Effector memory CD4-positive, alpha-beta T cell (primary cell): ENCODE measurements at places on chromosomes 2 and 18.

- peaks cover 5% of the 10 kb centered on the region for H3K4me1 ChIP-seq
- H3K4me3 ChIP-seq = no peak overlapping the region
- H3K36me3 ChIP-seq = no peaks in the 10 kb centered on the region
- no peak for DNase-seq
Measured at GRCh38 chr2:95204396-95204795, 2.9 kb upstream of the ZNF892 start.

DNA sequence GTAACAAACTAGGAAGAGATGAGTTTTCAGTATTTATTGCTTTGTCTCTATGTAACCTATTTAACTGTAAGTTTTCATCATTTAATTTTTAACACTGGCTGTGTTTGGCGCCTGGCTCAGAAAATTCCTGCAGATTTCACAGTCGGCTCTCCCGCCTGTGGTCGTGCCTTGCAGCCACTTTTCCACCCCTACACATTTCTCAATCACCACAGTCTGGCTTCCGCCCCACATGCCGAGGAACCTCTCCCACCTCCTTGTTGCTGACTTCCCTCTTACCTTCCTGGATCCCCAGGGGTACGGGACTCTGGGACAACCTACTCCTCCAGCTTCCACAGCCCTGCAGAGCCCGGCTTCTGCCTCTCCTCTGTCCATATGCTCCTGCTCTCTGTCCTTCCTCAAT is 41.6 kb upstream of the MGAT4A start:
- H3K27me3 ChIP-seq = no peaks in the 10 kb centered on the region
- peaks cover 63% of the 10 kb centered on the region for H3K4me1 ChIP-seq
- H3K27ac ChIP-seq = peak overlapping the region; percentile 79
- H3K36me3 ChIP-seq = no peaks in the 10 kb centered on the region

- H3K4me3 ChIP-seq = no peak overlapping the region
- no peaks in the 10 kb centered on the region for H3K36me3 ChIP-seq
- no peak overlapping the region for H3K27ac ChIP-seq
- no peak for DNase-seq
- H3K27me3 ChIP-seq = no peaks in the 10 kb centered on the region
Measured at GRCh38 chr2:213175673-213176247, 24.3 kb upstream of the IKZF2 start.

- no peaks in the 10 kb centered on the region for H3K36me3 ChIP-seq
- no peaks in the 10 kb centered on the region for H3K4me1 ChIP-seq
- no peaks in the 10 kb centered on the region for H3K27me3 ChIP-seq
Measured at GRCh38 chr18:64403784-64404503, 255.1 kb upstream of the LINC00305 start.

GRCh38 chr2:217060951-217061547 is 201.2 kb upstream of the TNP1 start:
- H3K27ac ChIP-seq = no peak overlapping the region
- no peak for DNase-seq
- H3K36me3 ChIP-seq = no peaks in the 10 kb centered on the region
- H3K4me3 ChIP-seq = no peak overlapping the region
